Activated naive CD4-positive, alpha-beta T cell (primary cell): ENCODE measurements at places on chromosomes 2 and 18.

DNA sequence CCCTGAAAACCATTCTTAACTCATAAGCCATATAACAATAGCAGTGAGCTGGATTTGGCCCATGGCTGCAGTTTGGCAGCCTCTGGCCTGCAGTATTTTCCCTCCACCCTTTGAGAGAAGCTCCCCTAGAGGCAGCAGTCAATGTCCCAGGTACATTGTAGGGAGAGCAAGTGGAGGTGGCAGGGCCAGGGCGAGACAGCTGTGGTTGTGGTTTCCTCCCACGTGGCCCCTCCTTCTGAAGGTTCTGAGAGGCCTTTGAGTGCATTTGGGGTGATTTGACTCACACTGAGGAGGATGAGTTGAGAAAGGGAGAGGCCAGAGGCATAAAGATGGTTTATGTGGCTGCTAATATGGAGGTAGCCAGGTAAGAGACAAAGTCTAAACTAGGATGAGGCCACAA is 45.5 kb upstream of the LDAH start:
- DNase-seq, result peak; percentile 12

- DNase-seq, result no peak
These were observed 3.8 kb downstream of the GALNT5 start for GRCh38 chr2:157261199-157261782.

DNA sequence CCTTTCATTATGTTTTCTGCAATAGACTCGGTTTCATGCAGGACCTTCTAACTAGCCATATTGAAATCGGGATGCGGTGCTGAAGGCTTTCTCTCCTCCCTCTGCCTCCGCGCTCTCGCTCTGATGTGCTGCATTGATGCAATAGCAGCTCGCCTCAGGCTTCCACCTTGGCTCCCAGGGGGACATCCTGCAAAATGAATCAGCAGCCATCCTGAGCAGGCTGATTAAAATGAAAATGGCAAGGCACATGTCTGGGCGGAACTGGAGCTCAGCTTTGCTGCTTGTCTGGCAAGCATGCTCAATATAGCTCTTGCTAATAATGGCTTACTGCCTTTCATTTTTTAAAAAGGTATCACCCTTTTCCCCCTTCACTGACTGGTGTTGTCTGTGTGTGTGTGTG is 806 bp upstream of the MYT1L start:
- DNase-seq, result no peak

GRCh38 chr2:171348056-171348455 is 85.7 kb downstream of the METTL8 start:
- DNase-seq, result no peak

- no peak for DNase-seq
These were observed 8.1 kb upstream of the BMP10 start for GRCh38 chr2:68879296-68879695.

DNA sequence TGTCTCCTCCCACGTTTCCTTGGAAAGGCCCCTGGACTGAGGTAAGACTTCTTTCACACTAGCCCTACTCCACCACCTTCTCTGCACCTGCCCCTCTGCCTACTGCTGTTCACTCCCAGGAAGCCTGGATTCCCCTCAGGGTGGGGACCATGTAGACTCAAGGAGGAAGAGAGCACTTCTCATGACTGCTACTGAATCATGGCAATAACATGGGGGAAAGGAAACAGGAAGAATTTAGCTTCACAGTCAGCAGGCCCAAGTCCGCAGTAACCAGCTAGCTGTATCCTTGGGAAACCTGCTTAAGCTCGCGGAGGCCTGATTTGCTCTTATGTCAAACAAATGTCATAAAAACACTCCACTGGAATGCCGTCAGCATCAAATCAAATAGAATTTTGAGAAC is 126.2 kb upstream of the CAPN13 start:
- no peak for DNase-seq

- DNase-seq, result no peak
These were observed 70.8 kb downstream of the INPP4A start for GRCh38 chr2:98515250-98515991.

DNA sequence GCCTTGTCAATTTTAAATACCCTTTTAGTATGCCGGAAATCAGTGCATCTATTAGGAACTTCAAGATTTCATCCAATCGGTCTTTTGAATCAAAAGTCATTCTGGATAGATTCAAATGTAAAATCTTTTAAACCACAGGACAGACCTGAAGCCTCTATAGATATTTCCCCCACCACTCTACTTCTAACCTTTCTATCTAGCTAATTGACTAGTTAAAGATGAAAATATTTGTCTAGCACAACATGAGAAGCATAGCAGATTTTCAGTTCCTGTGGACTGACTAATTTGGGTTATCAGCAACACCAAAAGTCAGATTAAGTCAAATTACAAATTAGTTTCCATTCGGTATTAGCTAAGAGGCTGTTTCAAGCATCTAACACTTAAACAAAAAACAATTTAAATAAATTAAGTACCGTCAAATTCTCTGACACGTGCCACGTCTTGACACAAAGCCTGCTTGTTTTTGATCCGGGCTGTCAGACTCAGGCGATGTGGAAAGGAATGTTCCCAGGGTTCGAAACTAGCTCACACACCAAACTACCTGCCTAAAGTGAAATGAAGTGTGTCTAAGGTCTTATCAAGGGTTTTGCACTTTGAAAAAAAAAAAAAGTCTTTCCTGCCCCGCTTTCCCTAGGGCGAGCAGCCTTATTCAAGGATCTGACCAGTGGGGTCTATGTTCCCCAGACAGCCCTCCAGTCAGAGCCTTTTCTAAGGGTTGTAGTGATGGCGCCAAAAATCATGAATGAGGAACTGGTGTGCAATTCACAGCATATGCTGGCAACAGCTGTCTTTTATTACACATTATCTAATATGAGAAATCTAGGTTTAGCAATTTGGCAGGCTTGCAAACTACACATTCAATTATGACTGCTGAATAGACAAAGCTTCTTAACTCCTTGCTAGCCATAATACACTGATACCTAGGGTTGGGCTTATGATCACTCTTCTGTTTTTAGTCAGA is 4.7 kb downstream of the CYTIP start:
- DNase-seq, result no peak

DNA sequence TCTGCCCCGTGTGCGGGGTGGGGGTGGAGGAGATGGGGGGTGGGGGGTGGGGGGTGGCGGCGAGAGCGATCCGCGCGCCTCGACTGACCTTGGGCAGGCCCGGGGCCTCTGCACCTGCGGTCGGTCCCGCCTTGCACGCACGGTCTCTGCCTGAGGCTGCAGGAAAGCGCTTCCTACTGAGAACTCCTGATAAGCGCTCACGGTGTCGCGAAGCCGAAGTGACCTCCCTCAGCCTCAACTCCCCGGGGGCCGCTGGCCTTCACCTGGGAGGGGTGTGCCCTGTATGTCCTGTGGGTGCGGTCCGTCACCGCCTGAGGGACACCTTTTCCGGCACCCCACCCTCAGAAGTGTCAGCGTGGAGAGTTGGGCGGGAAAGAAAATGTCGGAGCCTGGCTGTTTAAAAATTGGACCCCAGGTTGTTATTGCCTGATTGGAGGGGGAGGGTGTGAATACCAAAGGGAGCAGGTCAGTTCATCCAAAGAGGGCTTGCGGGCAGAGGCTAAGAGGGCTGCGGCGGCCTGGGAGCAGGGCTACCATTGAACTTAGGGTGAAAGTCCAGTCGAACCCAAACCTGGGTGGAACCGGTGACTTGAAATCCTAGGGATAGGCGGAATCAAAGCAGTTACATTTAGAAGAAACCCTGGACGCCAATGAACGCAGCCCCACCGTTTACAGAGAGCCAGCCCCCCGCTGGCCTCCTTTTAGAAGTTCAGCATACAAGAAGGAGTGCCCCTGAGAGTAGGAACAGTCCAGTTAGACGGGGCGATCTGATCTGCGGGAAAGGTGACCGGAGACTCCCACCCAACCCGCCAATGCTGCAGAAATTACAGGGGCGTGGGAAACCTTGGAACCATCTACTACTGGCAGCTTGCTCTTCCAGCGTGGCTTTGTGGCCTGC is 1.2 kb downstream of the MAL start:
- DNase-seq, result no peak

- no peak for DNase-seq
These were observed 95.0 kb downstream of the MAPK4 start for GRCh38 chr18:50654658-50655550.

- DNase-seq, result no peak
These were observed 2.7 kb upstream of the NPC1 start for GRCh38 chr18:23588836-23589560.

DNA sequence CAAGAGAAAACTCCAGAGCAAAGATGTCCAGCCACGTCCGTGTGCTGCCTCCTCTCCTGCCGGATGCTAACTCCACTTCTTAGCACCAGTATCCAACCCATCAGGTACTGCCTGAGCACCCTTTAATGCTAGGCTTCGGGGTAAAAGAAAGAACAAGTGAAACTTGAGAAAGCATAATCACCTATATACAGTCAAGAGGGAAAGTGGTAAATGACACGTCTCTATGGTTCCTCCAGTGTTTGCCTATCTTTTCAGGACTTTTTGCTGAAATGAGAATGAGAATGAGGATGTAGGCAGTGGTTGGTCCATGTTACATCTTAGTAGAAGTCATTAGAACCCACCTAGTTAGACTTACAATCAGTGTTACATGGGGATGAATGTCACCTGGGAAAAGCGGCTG is 47.9 kb downstream of the EPHA4 start:
- DNase-seq, result no peak

DNA sequence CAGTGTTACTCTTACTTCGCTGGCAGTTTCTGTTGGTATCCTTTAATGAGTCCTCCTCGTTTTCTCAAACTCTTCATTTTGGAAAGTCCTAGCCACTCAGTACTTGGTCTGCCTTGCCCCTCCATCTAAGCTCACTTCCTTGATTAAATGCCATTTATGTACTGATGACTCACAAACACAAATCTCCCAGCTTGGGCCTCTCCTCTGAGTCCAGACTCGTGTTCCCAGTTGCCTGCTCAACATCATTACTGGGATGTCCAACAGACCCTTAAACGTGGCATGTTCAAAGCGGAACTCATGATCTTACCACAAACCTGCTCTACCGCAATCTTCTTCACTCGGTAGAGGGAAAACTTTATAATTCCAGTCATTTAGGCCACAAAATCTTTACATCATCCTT is 13.8 kb upstream of the CCDC68 start:
- no peak for DNase-seq

DNA sequence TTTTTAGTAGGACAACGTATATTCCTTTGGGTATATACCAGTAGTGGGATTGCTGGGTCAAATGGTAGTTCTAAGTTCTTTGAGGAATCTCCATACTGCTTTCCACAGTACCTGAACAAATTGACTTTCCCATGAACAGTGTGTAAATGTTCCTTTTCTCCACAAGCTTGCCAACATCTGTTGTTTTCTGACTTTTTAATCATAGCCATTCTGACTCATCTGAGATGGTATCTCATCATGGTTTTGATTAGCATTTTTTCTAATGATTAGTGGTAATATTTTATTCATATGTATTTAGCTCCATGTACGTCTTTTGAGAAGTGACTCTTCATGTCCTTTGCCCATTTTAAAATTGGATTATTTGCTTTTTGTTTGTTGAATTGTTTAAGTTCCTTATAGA is 58.4 kb upstream of the CERS6 start:
- no peak for DNase-seq

GRCh38 chr2:39708003-39708402 is 42.3 kb downstream of the TMEM178A start:
- no peak for DNase-seq

GRCh38 chr2:168889635-168890005 is 610 bp downstream of the SPC25 start:
- DNase-seq, result no peak

GRCh38 chr2:120995656-120996190 is 260.1 kb downstream of the GLI2 start:
- DNase-seq, result no peak

GRCh38 chr2:140600116-140600515 is 1530.7 kb downstream of the LRP1B start:
- DNase-seq, result no peak

GRCh38 chr2:54752439-54752838 is 29.0 kb downstream of the EML6 start:
- DNase-seq, result no peak

DNA sequence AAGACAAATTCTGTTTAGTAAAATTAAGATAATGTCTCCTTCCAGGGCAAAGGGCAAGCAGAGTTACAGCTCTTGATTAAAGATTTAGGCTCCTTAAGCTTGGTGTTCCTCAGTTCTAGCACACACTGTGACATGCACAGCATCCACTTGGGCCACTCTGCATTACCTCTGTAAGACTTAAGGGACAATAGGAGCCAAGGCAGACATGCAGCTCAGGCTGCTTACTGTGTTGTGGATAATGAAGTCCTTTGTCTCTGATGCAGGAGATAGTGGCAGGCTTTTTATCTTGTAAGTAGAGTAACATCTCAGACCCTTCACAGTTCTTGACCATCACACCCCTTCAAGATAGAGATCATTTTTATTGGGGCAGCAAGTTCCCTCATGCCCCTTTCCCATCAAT is 31.2 kb downstream of the RBM45 start:
- no peak for DNase-seq

- DNase-seq, result no peak
These were observed 10.8 kb downstream of the SNORC start for GRCh38 chr2:232880764-232881351.

- no peak for DNase-seq
These were observed 6.4 kb downstream of the MTCL1 start for GRCh38 chr18:8711736-8712135.

GRCh38 chr2:6999211-6999877 is 82.1 kb downstream of the RNF144A start:
- no peak for DNase-seq

GRCh38 chr18:64111950-64112349 is 36.9 kb downstream of the LINC00305 start:
- no peak for DNase-seq

GRCh38 chr2:172193331-172194089 is 90.8 kb upstream of the DLX2 start:
- no peak for DNase-seq

DNA sequence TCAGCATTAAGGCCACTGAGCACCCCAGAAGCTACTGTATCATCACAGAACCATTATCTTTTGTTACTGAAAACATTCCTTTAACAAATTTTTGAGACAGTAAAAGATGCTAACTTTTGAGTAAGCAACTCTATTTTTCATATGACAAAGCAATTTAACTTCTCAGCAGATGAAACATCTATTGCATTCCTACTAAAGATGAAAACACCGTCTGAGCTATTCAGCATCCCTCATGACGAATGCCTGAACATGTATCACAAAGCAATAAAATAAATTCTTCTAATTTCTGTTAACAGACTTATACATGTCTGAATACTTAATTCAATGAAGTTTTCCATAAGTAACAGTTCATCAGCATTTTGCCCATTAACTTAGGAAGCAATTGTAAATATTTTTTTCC is 23.9 kb downstream of the CHN1 start:
- no peak for DNase-seq

GRCh38 chr18:55247032-55247431 is 287.8 kb upstream of the CCDC68 start:
- no peak for DNase-seq

- DNase-seq, result no peak
These were observed 120.7 kb upstream of the LMAN1 start for GRCh38 chr18:59479776-59480175.

- no peak for DNase-seq
These were observed 182.1 kb upstream of the SIX2 start for GRCh38 chr2:45191146-45191863.

DNA sequence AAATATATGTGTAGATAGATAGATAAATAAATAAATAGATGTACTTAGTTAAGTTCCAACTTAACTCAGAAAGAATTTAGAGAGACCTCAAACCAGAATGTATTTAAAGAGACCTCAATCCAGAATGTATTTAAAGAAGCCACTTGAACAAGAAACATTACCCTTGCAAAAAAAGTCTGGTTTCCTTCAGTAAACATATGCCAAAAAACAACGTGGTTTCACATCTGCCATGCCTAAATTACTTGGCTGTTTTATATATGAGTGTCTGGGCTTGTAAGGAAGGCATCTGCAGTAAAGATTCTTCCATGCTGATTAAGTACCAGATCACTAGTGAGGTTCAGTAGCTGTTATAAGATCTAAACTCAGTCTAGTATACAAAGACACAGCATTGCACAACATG is 29.1 kb upstream of the RPE start:
- no peak for DNase-seq
